Fibroblast of villous mesenchyme (primary cell): ENCODE measurements at places on chromosomes 2 and 18. TPM values are rescaled to one million over a fixed set of nuclear protein-coding genes. Genes with fewer than 3 reads are reported as not detected.

DNA sequence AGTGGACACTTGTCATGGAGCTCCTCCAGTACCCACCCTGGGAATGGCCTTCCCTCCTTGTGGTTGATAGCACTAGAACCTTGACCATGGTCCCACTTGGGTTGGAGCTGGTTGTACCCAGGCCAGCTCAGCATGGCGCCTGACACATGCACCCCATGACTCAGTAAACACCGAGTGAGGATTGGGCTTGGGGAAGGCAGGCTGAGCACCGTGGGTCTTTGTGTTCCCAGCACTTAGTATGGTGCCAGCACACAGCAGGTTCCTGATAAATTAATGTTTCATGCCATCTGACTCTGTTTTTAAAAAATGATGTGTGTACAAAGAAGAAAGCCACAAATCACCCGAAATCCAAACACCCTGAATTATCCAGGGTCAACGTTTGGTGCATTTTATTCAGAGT lies 69.8 kb downstream of the CIB4 start:
- no peak for DNase-seq

The CLEC4F gene
- not detected in 2 replicates for total RNA-seq

The TPGS2 gene
- 91.5 and 98.0 TPM in 2 replicates for total RNA-seq

The KCNG2 gene
- total RNA-seq: under 0.01 and 0.64 TPM in 2 replicates

The MARCO gene
- total RNA-seq: not detected in 2 replicates
